AG08396 (cell line): ENCODE measurements at places on chromosomes 11 and 22.

DNA sequence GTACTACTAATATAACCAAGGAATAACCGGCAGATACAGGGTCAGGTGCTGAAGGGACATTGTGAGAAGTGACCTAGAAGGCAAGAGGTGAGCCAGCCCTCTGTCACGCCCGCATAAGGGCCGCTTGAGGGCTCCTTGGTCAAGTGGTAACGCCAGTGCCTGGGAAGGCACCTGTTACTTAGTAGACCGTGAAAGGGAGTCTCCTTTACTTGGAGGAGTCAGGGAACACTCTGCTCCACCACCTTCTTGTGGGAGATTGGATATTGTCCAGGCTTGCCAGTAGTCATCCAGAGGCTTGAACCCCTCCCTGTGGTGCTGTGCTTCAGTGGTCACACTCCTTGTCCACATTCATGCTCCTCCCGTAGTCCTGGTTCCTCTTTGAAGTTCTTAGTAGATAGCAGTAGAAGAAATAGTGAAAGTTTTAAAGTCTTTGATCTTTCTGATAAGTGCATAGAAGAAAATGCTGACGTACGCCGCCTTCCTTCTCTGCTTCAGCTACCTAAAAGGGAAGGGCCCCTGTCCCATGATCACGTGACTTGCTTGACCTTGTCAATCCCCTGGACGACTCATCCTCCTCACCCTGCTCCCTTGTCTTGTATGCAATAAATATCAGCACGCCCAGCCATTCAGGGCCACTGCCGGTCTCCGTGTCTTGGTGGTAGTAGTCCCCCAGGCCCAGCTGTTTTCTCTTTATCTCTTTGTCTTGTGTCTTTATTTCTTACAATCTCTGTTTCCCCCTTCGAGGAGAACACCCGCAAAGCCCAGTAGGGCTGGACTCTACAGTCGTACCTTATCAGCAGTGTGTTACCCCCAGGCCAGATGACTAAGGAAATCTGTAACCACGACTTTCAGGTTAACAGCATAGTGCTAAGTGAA lies 6.1 kb downstream of the NUP50 start:
- DNase-seq: no peak

GRCh38 chr22:35217527-35217926 lies 39.8 kb upstream of the HMGXB4 start:
- no peak for DNase-seq

GRCh38 chr22:37976547-37976946 lies 7.8 kb downstream of the SOX10 start:
- no peak for DNase-seq

DNA sequence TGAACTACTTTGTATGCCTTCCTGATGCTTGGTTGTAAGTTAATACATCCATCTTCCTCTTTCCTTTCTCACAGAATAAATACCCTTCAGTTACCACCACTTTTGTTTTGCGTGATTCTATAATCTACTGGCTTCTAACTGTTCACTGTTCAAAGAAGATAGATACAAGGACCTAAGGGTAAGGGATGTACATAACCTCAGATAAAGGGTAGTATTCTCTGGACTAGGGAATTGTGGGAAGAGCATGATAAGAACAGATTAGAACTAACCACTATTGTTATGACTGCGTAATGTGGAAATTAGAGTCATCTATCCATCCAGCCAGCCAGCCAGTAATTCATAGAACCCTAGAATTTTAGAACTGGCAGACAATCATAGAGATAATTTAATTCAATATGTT lies 36.4 kb downstream of the MAP6 start:
- DNase-seq: no peak

DNA sequence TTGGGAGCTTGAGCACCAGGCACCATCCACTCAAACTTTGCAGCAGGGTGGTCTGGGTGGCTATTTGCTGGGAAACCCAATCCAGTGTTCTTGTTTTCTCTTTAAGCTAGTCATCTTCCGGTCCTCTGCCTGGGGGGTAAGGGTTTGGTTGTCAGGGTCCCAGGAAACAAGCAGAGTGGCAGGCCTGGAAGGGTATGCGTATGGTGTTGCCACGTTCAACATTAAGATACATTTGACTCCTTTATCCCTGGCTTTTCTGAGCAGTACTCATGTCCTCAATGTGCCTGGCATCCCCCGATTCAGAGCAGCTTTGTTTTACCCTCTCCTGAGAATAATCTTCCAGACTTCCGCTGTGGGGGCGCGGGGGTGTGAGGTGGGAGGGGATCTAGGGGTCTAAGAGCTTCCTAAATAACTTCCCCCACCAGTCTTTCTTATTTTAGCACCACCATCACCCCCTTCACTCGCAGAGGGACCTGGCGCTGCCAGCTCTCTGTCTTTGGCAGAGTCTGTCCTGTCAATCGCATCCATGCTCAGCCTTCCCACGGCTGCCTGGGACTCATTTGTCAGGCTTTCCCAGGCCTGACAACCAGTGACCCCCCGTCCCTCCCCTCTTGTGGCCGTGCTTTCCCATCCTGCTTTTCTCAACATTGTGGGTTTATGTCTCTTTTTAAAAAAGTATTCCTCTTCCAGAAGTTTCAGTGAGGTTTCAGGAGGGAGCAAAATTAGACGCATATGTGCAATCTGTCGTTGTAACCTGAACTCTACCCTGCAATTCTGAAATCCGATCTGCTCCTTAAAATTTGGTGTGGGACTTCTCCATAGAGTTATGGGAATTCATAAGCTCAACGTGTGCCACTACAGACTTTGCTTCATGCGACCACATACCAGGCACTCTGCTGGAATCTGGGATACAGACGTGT lies 27.0 kb upstream of the RBFOX2 start:
- no peak for DNase-seq

GRCh38 chr11:68584097-68584496 lies 100.2 kb upstream of the GAL start:
- peak; percentile 12 for DNase-seq

DNA sequence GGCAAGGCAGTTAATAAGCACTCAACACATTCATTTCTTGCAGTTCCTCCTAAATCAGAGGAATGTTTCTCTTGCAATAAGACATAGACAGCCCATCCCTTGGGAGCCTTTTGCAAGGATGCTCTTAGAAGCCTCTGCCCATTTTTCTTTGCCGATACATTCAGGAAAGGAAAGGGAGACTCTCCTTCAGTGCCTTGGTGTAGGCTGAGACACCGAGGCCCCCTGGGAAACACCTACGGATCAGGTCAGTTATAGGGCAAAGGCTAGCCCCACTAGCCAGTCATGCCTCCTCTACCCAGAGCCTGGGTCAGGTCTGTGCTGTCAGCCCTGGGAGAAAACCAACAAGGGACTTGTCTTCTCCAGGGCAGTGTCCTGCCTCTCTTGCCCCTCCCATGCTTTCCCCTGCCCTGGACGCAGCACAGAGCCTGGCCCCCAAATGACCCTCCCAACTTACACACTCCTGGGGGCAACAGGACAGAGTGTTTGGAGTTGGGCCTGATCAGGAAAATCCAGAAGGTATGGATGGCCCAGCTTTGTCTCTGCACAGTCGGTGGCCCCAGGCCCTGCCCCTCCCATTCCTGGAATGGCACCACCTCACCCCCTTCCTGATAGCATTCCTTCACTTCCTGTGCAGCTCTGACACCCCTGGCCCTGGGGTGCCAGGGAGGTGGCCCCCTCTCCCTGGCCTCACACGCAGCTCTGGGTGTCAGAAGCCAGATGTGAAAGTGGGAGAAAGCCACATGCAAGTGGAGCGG lies 18.3 kb downstream of the ANKK1 start:
- DNase-seq: no peak

DNA sequence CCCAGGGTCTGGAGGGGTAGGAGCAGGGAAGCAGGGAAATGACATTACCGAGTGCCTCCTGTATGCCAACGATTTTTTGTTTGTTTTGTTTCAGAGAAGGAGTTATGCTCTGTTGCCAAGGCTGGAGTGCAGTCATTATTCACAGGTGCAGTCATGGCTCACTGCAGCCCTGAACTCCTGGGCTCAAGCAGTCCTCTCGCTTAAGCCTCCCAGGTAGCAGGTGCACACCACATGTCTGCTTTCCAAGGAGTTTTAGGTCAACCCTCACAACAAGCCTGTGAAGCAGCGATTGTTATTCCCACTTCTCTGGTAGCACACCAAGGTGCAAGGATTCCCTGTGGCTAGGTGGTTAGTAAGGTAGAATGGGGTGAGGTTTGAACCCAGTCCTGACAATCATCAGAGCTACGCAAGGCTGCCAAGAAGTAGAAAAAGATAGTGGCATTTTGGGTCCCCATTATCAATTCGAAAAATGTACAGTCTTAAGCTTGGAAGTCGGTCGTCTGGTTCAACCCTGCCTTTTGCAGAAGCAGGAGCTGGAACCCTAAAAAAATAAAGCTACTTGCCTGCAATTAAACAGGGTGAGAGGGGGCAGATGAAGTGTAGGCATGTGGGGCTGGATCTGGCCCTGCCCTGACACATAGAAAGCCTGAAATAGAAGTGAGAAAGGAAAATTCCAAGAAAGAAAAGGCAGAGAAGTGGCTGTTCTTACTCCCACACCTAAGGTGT lies 9.1 kb downstream of the UCP3 start:
- DNase-seq: no peak

DNA sequence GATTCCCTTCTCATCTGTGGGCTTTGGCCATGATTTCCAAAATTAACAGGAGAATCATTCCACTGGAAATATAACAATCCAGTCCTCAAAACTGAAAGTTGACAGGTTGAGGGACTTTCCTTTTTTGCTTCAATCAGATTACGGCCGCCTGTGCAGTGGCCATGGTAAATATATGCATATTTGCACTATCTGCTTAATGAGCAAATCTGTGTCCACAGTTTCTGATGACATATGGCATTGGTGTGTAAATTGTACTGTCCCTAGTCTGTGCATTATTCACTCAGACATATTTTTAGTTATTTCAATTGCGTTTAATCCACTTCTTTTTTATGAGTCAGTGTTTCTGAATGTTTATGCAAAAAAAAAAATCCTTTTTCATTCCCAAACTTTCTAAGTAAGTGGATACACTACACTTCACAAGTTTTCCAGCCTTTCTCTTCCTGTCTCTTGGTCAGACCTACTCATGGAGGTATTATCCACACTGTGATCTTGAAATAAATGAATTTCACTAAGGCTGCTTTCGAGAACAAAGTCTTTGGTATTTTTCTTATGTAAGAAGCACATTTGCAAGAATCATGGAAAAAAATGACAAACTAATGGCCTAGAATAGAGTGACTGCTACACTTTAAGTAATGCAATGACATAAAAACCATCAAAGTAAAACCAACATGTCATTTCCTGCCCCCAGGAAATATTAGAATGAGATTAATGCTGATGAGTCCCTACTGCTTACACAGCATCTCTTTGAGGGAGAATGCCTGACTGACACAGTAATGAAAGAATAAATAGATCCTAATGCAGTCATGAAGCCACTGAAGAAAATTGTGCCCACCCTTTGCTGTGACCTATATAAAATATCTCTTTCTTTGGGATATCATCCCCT lies 76.4 kb upstream of the MTNR1B start:
- DNase-seq: no peak

DNA sequence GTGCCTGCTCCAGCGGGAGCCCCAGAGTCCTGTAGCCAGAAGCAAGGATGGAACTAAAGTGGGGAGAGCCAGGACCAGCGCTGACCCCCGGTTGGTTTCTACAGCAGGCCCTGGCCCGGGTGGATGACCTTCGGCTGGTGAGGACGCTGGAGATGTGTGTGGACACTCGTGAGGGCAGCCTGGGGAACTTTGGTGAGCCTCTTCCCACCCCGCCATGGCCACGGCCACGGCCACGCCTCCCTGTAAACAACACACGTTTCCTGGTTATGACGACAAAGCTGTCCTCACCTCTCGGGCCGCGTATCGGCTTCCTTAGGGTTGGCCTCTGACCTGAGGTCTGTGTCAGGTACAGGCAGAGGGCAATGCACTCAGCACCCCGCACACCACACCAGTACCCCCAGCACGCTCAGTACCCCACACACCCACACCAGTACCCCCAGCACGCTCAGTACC lies 4.1 kb downstream of the LRRC56 start:
- no peak for DNase-seq

- peak; percentile 72 for DNase-seq
Measured at GRCh38 chr22:41532908-41533825, 11.1 kb downstream of the POLR3H start.

DNA sequence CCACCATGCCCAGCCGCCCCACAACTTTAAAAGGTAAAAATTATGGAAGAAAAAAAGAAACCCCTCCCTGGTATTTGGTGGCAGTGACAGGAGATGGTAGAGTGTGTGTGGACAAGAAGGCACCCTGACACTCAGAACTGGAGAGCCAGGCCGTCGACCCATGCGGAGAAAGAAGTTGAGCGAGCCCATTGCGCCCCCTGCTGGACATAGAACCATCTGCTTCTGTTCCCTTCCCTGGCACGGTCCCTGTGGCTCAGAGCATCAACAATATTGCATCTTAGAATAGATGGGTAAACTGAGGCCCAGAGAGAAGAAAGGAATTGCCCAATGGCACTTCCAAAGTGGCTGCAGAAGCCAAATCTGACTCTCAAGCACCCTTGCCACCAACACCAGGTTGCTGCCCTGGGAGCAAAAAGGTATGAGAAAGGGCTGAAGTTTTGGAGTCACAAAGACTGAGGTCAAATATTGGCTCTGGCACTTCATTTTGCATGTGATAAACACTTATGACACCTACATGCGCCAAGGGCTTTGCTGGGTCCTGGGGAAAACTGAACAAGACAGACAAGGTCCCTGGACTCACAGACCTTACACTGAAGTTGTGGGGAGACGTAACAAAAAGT lies 8.6 kb downstream of the MRPL11 start:
- DNase-seq: peak; percentile 86

DNA sequence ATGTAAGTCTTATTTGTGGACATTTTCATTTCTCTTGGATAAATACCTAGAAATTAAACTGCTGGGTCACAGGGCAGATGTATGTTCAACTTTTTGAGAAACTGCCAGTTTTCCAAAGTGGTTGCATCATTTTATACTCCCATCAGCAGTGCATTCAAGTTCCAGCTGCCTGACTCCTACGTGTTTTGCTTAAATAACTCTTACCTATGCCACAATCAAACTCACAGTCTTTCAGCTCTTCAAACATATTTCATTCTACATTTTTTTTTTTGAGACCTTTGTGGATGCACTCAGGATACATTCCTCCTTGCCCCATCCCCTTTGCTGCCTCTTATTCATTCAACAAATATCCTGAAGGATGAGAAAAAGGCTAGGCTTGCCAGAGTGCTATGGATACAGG lies 9.2 kb downstream of the TCF20 start:
- no peak for DNase-seq

- DNase-seq: no peak
Measured at GRCh38 chr22:43326331-43327156, 16.6 kb downstream of the SCUBE1 start.

DNA sequence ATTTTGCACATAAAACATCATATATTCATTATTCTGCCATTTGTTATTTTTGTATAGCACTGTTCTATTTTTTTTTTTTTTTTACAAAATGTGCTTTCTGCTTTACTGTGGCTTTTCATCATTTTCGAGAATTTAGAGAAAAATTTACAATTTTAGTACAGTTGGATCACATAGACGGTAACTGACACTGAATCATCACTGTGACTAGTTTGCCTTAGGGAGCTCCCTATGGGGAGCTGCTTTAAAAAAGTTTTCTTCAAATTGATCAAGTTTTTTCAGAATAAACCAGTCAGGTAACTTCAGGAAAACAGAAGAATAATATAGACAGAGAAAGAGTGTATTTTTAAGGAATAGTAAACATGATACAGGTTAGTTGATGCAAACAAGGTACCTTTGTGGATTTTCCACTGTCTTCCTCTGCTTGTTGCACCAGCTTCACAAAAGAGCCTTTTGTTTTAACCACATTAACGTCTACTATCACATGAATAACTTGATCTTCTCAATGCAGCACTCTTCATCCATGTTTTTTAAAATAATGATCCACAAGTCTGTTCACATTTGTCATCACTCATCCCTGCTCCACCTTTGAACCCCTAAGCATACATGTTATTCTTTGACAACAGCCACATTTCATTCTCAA lies 327.0 kb downstream of the DYNC2H1 start:
- no peak for DNase-seq
